ENCODE measurements at places on chromosomes 7 and 10.

DNA sequence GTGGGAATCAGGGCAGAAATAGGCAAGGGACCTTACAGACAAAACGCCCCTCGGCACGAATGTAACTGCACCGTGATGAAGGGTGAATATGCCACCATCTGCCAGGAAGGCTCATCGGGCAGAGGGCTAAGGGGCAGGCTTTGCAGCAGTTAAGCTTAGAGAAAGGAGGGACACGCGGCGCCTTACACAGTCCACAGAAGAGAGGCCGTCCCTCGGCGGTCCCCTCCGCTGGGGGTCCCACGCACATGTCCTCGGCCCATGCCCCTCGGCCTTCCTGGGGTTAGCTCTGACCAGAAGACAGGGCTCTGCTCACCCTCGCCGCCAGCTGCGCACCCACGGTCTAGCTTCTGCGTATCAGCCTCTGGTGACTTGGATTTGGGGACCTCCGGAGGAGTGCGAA lies 141.1 kb downstream of the DYNC2I1 start:
- DNase-seq = no peak

GRCh38 chr7:150586068-150586784 lies 19.0 kb downstream of the GIMAP4 start:
- no peak for DNase-seq

DNA sequence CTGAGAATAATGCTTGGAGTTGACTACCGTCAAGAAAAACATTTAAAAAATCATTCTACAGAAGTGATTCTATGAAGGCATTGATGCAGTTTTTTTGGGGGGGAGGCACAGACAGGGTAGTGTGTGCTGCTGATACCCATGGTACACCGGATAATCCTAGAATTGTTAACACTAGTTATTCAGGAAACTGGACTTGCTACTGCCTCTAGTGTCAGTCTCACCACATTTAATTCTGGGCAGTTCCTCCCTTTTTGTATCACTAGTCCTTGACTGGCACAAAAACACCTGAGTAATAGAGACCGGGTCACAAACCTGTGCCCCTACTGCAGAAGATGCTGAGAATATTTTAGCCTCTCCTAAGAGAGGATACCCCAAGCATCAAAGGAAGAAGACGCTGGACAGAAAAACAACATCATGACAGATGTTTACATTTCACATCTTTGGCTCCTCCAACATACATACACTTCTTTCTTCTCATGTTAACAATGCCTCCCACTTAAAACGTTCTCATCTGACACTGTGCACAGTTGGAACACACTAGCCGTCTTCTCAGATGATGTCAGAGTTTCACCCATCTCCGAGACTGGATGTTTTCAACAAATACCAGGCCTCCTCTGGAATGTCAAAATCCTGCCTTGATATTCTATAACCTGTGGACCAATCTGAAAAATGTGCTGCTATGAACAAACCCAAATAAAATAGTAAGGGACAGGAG lies 13.1 kb upstream of the TCAF1 start:
- no peak for DNase-seq

DNA sequence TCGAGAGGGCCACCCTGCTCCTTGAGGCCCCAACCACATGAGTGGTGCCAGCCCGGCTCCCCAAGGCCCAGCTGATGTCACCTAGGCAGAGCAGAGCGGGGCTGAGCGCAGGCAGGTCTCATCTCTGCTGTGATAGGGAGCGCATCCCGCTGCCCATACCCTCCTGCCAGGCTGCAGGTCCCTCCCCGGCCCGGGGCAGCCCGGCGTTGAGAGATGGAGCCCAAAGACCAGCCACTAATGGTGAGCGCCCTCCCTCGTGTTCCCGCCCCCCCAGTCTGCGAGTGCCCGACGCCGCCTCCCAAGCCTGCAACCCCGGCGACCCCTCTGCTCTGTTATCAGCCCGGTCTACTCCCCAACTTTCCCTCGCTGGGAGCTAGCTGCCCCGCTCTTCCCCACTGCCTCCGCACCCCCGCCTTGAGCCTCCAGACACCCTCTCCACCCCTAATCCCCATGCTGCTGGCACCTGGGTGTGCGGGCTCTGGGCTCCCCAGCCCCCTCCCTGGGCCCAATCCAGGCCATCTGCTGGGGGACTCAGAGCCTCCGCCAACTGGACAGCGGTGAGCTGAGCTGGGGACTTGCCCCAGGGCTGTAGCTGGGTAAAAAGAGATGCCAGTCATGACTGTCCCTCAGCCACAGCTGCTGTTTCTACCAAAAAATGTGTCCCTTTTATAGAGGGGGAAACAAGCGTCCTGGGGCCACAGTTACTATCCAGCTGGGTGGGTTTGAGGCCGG lies 19.7 kb upstream of the CHST12 start:
- DNase-seq = no peak

GRCh38 chr7:37901236-37901827 lies 15.3 kb downstream of the SFRP4 start:
- no peak for DNase-seq

GRCh38 chr7:36216063-36216684 lies 63.1 kb downstream of the EEPD1 start:
- no peak for DNase-seq

Data from spleen (tissue), 13 donors.